ENCODE measurements at places on chromosomes 7 and 10.

DNA sequence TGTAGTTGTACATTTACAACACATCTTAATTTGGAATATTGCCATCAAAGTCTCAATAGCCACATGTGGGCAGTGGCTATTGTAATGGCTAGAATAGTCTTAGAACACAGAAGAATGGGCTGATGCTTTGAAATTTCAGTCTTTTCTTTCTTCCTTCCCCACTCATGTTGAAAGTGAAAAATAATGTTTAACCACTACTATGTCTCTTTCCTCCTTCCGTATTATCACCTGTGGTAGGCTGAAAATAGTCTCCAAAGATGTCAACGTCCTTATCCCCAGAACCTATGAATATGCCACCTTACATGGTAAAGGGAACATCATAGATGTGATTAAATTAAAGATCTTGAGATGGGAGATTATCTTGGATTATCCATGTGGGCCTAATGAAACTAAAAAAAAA lies 154.0 kb downstream of the SUGCT start:
- no peak for DNase-seq

DNA sequence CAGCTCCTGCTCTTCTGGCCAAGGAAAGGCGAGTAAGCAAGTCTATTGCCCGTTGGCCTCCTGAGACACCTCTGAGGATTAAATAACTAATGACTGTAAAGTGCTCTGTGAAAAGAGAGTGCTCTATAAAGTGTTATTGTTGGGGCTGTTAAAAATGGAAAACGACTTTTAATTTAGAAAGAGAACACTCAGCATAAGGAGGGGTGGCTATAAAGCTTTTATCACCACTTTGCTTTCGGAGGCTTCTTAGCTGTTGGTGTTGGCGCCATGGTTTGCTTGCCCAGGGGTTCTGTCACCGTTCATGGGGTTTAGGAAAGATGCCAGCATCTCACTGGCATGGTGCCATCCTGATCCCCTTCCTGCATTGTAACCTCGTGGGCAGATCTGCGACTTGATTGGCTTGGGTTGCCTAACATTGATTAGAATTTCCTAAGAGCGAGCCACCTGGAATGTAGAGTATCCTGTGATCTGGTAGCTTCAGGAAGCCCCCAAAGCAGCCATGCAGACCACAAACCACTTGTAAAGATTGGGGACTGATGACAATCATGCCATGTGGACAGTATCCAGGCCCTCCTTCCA lies 509.9 kb downstream of the LRMDA start:
- no peak for DNase-seq

GRCh38 chr7:127782654-127783559 lies 130.9 kb downstream of the SND1 start:
- peak; percentile 35 for DNase-seq

DNA sequence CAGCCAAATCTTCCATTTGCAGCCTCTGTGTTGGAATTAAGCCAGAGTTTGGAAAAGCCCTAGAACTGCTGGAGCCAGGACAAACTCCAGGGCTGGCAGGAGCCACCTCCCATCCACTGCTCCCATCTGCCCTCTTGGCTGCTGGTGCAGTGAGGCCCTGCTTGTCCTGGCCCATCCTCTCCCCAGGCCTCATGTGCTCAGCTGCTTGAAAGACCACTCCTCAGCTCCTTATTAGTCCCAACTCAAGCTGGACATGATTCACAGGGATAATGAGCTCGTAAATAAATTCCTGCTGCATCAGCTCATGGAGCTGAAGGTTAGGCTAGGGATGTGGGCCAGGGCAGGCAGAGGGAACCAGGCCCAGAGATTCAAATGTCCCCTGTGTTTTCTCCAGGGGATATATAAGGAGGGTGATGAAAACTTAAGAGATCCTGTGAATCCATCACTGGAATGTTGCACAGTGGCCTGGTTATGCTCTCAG lies 282.8 kb downstream of the RPS24 start:
- DNase-seq, result peak; percentile 75

DNA sequence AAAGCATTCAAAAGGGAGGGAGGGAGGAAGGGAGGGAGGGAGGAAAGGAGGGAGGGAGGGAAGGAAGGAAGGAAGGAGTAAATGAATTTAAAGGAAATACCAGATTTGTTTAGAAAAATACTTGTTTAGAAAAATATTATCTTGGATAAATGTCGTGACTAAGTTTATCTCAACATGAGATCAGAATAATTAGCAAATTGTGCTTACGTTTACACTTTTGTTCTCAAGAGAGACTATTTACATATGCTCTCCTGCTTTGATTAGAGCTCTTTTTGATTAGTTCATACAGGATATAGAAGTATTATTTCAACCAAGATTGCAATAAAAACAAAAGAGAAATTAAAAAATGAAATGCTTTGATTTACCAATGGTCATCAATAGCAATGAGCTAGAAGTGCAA lies 186.2 kb downstream of the HIBADH start:
- no peak for DNase-seq

DNA sequence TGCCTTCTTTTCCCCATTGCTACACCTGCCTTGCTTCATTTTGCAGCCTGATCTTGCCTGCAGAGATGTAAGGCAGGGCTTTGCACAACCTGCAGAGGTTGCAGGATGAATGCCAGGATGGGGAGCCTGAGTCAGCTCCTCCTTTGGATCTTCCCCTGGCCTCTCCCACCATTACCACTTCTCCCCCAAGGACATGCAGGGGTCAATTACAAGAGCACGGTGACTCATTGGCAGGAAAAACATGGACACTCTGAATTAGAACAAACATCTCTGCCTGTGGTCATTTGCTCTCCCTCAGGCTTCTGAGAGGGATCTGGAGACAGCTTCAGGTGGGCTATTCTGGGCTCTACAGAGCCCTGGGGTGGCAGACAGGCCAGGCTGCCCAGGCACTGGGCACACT lies 89.2 kb downstream of the HERPUD2 start:
- DNase-seq, result peak; percentile 69

DNA sequence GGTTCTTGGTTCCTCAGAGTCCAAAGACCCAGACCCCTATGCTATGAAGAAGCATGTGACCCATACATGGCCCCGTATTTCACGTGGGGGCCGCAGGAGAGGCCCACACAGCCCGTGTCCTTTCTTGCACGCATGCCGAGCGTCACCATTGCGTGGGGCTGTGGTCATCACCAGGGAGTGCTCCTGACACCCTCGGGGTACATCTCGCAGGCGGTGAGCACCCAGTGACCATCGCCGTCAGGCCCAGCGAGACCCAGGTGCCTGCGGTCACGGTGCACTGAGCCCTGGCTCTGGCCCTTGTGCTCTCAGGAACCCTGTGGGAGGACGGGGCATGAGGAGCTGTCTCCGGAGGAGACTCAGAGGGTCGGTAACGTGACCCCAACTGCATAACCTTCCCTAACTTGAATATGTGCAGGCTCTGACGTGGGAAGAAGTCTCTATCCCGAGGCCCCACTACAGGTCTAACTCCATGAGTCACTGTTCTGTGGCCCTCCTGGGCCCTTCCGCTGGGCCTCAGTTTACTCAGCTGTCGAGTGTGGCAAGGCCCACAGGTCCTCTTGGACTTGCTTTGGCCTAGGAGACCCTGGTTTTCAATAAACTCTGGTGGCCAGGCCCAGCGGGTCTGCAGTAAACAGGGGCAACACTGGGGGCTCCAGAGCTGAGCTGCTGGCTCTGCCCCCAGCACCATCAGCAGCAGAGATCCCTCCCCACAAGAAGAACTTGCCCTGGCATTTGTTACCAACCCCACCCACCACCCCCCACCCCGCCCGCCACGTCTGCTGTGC lies 503.9 kb downstream of the PTPRN2 start:
- no peak for DNase-seq

- no peak for DNase-seq
Observed at GRCh38 chr7:110486549-110486948, 604.4 kb upstream of the LRRN3 start.

DNA sequence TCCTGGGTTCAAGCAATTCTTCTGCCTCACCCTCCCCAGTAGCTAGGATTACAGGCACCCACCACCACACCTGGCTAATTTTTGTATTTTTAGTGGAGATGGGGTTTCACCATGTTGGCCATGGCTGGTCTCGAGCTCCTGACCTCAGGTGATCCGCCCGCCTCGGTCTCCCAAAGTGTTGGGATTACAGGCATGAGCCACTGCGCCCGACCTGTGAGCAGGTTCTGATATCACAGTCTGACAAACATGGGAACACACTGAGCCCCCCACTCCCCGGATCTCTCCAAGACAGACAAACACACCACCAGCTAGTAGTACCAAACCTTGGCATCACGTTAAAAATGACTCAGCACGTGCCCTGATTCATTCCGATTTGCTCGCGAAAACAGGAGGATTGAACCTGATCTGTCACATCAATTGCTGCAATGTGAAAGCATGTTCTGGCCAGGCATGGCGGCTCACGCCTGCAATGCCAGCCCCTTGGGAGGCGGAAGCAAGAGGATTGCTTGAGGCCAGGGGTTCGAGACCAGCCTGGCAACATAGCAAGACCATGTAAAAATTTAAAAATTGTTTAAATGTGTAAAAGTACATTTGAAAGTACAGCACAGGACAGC lies 106.5 kb downstream of the SMURF1 start:
- no peak for DNase-seq

DNA sequence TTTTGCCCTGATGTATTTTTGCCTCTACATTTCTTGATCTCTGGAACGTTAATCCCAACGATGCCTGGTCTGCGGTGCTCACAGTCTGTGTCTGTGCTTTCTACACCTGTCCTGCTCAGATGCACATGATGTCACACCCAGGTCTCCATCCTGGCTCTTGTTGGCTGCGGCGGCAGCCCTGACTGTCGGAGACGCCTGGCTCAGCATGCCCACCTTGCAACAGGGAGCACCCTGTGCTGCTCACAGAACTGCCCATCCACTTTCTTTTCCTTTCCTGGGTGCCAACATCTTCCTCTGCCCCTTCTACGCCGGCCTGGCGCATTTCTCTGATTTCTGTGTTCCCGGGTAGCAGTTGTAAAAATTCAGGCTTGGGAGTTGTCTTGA lies 106.2 kb downstream of the CUX1 start:
- no peak for DNase-seq

- DNase-seq, result no peak
Observed at GRCh38 chr7:144575456-144575855, 172.0 kb upstream of the NOBOX start.

DNA sequence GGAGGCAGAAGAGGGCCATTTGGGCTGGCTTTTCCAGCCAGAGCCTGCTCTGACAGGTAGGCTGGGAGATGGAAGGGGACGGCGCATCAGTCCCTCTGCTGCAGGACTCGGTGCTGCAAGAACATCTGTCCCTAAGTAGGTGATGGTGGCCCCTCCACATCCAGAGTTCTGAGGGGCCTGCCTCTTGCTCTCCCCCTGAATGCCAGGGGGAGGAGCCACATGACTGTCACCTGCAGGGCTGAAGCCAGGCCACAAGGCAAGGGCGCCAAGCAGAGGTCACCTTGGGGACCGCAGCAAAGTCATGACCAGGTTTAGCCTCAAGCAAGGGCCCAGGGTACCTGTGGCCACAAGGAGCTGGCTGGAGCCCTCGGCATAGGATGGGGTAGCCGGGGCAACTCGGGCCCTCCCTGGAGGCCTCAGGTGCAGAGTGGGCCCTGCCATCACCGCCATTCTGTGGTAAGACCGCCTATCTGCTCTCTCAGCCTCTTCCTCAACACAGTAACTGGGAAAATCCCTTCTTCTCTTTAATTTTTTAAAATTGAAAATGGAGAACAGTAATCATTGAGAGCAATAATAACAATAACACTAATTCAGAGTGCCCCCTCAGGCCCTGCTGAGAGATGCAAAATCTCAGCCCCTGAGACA lies 99.3 kb downstream of the FAM53B start:
- no peak for DNase-seq

GRCh38 chr7:129263168-129263567 lies 38.3 kb downstream of the AHCYL2 start:
- DNase-seq, result no peak

GRCh38 chr10:86317949-86318725 lies 48.5 kb downstream of the GRID1 start:
- DNase-seq, result no peak

DNA sequence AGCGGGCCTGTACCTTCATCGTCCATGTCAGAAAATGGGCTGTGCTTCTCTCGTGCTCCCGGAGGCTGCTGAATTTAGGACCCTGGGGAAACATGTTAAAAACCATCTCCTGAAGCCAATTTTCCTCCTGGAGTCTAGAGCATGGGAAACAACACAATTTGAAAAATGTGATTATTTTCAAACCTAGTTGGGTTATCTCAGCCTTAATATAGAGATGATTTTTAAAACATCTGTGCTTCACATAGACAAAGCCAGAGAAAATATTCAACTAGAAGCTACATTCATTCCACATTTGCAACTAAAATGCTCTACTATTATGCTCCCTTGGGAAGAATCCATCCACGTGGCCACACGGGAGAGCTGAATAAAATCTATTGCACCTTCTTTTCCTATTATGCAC lies 225.9 kb upstream of the TMEM72 start:
- no peak for DNase-seq

DNA sequence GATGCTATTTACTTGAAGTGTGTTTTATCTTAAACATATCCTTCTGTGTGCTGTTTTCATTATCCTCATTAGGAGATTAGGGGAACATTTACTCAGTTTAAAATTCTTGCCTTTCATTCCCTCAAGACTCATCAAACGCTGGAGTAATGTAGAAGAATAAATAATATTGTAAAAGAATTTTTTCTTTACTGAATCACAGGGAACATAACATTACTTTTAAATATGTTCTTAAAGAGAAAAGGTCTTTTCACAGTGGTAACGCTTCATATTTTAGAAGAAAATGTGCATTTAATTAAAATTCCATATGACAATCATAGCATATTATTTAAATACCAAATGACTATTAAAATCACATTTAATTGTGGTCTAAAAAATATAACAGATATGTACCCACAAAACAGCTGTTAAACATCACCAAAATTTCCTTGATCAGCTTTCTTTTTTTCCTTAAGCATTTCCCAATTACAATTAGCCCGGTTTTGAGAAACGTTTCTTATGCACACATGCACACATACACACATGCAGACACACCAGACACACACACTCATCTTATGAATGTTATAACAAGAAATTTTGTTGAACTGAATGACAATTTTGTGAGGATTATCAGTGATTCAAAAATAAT lies 102.0 kb upstream of the GLI3 start:
- DNase-seq, result no peak

DNA sequence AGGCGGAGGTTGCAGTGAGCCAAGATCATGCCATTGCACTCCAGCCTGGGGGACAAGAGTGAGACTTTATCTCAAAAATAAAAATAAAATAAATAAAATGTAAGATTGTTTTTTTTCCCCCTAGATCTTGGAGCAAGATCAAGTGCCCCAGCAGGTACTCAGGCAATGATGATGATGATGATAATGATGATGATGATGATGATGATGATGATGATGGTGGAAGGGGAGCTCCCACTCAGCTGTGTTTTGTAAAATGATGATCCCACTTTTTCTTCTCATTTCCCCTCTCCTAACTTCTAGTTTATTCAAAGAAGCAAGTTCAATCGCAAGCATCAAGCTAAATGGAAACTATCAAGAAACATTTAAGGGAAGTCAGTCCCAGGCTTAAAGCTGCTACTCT lies 50.3 kb downstream of the PIK3CG start:
- no peak for DNase-seq

GRCh38 chr10:35819011-35819410 lies 176.9 kb upstream of the FZD8 start:
- no peak for DNase-seq

GRCh38 chr10:121085367-121085766 lies 234.2 kb downstream of the WDR11 start:
- no peak for DNase-seq

- DNase-seq, result no peak
Observed at GRCh38 chr7:92602352-92603088, 12.3 kb upstream of the FAM133B start.
